Endodermal cell (in vitro differentiated cells): ENCODE measurements at places on chromosomes 2 and 18. TPM values are rescaled to one million over a fixed set of nuclear protein-coding genes. Genes with fewer than 3 reads are reported as not detected.

GRCh38 chr18:36045241-36045991 lies 21.9 kb downstream of the RPRD1A start:
- no peak for DNase-seq

DNA sequence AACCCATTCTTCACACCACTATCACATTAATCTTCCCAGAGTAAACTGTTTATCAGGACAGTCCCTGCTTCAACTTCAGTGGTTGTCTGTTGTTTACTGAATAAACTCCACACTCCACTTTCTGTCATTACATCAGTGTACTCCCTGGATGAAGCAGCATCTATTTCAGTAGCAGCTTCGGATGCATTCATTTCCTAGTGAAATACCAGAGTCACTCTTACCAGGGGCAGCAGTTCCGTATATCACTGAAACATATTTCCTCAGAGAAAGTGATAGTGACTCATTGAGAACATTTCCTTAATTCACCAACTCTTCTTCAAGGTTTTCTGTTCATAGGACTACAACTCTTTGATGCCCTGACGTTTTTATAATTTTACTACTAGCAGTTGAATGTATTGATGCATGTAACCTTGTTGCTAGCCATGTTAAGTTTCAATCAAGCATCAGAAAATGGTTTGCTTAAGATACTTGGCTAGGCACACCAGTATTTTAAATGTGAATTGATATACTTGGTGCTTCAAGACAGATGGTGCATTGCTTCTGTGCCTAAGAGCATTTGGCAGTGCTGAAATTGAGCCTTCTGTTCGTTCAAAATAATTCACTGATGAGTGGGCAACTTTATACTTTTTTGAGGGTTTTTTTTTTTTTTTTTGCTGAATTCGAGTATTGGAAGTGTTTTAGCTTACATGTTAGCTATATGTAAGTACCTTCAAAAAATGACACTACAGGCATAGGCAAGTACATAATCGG lies 92.3 kb downstream of the UBE2E3 start:
- no peak for DNase-seq

GRCh38 chr18:44320619-44321460 lies 359.8 kb upstream of the SETBP1 start:
- peak; percentile 80 for DNase-seq

- no peak for DNase-seq
Measured at GRCh38 chr2:239545741-239546392, 145.0 kb upstream of the HDAC4 start.

- no peak for DNase-seq
Measured at GRCh38 chr18:68728081-68728700, 13.3 kb upstream of the TMX3 start.

GRCh38 chr2:15984368-15985255 lies 44.3 kb downstream of the MYCN start:
- peak; percentile 68 for DNase-seq

DNA sequence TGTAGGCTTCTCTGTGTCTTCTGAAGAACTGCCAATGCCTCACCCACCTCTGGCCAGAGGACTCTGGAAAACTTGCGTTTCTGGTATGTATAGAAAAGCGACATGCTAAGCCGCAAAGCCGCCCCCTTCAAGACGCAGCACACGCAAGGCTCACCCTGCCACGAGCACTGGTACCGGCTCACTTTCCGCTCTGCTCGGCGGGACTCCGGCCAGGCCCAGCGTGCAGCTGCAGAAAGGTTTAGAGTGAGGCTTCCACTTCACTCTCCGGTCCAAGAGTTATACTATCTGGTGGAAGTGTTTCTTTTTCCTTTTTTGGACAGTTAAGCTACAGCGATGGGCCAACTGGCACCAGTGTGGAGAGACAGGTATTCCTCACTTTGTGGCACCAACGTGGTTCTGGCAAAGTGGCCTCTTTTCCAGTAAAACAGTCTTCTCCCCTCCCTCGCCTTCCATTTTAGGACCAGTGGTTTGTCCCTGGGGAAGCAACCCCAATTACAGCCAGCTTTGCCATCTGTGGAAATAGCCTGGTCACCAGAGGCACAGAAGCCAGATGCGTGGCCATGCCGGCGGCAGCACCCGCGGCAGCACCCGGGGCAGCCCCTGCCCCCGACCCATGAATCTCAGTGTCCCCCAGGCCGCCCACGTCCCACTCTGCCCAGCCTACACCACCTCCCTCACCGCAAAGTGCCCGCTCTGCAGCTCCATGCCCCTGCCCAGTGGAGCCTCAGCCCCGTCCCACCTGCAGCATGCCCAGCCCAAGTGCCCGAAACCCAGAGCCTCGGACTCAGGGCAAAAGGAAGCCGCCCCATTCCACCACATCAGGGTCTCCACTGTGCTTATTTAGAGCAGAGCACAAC lies 91.6 kb upstream of the CTDP1 start:
- peak; percentile 36 for DNase-seq

GRCh38 chr2:78928502-78928901 lies 97.0 kb upstream of the REG3G start:
- DNase-seq, result no peak

DNA sequence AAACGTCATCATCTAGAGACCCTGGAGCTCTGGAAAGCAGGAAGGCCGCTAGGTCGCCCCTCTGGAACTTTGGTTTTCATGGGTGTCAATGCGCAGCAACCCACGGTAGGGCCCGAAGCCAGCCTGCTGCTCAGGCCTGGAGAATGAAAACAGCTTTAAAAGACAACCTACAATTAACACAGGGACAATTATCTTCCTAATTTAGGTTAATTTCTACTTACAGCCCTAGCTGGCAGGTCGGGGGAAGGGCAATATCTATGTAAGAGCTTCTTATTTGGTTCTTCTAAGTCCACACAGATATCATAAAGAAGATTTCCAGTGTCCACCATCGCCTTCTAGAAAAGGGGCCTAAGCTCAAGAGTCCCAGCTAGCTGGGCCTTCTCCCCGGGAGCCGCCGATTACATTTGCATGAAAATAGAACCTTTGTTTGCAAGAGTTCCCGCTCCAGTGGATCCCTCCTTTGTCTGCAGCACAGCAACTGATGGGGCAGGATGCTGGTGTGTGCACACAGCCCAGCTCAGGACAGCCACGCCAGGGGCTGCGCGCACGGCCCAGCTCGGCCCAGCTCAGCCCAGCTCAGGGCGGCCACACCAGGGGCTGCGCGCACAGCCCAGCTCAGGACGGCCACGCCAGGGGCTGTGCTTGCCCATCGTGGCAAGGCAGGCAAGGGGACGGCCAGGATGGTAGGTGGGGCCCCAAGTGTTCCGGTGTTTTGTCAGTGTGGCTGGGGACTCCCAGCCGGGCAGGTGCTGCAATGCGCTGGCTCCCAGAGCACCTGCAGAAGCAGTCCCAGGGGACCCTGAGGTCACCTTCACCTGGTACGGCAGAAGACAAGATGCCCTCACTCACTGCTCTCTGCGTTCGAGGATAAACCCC lies 109.1 kb downstream of the HDAC4 start:
- DNase-seq, result peak; percentile 91

- no peak for DNase-seq
Measured at GRCh38 chr18:23352042-23352441, 101.0 kb upstream of the RIOK3 start.

GRCh38 chr2:43851011-43851980 lies 12.5 kb downstream of the ABCG8 start:
- peak; percentile 32 for DNase-seq

Gene DNAJC5G
- total RNA-seq, result 0.45 to 0.49 TPM in 2 of 3 replicates, not detected in the other

Gene PKP4
- 68.3 to 118 TPM (median 102 TPM) in 3 replicates for total RNA-seq
